Adrenal gland (tissue), 19 donors: ENCODE measurements at places on chromosomes 7 and 10.
A peak's percentile ranks its signal among the peaks of the same experiment; 100 is the strongest.

DNA sequence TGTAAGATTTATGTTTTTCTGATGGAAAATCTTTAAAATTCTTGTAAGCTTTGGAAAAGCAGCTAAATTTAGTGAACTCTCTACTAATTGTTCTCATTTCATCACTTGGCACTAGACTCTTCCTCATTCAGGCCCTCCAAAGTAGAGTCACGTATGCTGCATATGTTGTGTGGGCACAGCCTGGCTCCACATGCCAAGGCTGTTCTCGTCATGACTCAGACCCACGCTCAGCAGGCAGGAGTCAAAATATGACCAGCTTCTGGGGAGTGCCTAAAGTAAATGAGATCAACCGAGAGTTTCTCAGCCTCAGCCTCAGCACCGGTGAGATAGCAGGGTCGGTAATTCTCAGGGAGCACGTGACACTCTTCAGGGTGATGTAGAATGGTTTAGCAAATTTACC is 1672.9 kb downstream of the REEP3 start:
- no peak overlapping the region for H3K4me3 ChIP-seq
- no peak overlapping the region for H3K27ac ChIP-seq
- DNase-seq = no peak

DNA sequence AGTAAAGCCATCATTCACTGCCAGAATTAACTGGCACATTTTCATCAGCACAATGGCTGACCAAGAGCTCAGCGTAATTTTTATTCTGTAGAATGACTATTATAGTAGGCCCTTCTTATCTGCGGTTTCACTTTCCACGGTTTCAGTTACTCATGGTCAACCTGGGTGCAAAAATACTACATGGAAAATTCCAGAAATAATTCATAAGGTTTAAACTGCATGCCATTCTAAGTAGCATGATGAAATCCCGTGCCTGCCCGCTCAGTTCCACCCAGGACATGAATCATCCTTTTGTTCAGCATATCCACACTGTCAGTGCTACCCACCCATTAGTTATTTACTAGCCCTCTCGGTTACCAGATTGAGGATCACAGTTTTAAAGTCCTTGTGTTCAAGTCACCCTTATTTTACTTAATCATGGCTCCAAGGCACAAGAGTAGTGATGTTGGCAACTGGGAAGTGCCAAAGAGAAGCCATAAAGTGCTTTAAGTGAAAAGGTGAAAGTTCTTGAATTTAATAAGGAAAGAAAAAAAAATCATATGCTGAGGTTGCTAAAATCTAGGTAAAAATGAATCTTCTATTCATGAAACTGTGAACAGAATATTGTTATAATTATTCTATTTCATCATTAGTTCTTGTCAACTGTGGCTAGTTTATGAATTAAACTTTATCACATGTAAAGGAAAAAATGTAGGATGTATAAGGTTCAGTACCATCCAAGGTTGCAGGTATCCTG is 204.9 kb downstream of the DOCK4 start:
- no peak overlapping the region for H3K27ac ChIP-seq
- H3K36me3 ChIP-seq = no peaks in the 10 kb centered on the region
- DNase-seq = peak; percentile 5

GRCh38 chr7:32059289-32060011 is 10.8 kb downstream of the PDE1C start:
- H3K27ac ChIP-seq = no peak overlapping the region
- no peak for DNase-seq
- no peaks in the 10 kb centered on the region for H3K36me3 ChIP-seq
- no peaks in the 10 kb centered on the region for H3K4me1 ChIP-seq

- H3K36me3 ChIP-seq = no peaks in the 10 kb centered on the region
- no peak for DNase-seq
- H3K4me3 ChIP-seq = no peak overlapping the region
- no peaks in the 10 kb centered on the region for H3K4me1 ChIP-seq
- H3K27ac ChIP-seq = no peak overlapping the region
- H3K27me3 ChIP-seq = no peaks in the 10 kb centered on the region
These were observed 22.1 kb upstream of the AOAH start for GRCh38 chr7:36746347-36746746.
